ENCODE measurements at places on chromosomes 6 and 20.
A peak's percentile ranks its signal among the peaks of the same experiment; 100 is the strongest.

- DNase-seq = no peak
These were observed 81.9 kb upstream of the E2F3 start for GRCh38 chr6:20319520-20320357.

- DNase-seq = no peak
These were observed 524.5 kb downstream of the BMP2 start for GRCh38 chr20:7291946-7292345.

GRCh38 chr6:80792151-80792550 is 685.7 kb downstream of the BCKDHB start:
- DNase-seq = no peak

DNA sequence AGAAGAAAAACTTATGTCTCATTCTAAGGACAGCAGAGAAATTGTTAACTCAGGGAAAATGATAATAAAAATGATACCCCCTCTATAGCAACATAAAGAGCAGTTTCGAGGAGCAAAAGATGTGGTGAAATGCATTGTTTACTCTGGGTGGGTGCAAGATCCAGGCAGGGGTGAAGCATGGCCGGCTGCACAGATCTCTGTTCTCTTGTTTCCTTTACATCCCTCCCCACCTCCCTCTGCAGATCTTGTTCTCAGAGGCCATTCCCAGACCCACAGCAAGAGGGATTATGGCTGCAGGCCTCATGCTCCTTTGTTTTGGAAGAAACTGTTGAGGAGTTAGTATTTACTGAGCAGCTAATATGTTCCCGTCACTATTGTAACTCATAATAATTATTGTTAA is 1.8 kb downstream of the BTN3A1 start:
- no peak for DNase-seq

GRCh38 chr20:13525225-13525940 is 113.3 kb downstream of the TASP1 start:
- DNase-seq = peak; percentile 90

DNA sequence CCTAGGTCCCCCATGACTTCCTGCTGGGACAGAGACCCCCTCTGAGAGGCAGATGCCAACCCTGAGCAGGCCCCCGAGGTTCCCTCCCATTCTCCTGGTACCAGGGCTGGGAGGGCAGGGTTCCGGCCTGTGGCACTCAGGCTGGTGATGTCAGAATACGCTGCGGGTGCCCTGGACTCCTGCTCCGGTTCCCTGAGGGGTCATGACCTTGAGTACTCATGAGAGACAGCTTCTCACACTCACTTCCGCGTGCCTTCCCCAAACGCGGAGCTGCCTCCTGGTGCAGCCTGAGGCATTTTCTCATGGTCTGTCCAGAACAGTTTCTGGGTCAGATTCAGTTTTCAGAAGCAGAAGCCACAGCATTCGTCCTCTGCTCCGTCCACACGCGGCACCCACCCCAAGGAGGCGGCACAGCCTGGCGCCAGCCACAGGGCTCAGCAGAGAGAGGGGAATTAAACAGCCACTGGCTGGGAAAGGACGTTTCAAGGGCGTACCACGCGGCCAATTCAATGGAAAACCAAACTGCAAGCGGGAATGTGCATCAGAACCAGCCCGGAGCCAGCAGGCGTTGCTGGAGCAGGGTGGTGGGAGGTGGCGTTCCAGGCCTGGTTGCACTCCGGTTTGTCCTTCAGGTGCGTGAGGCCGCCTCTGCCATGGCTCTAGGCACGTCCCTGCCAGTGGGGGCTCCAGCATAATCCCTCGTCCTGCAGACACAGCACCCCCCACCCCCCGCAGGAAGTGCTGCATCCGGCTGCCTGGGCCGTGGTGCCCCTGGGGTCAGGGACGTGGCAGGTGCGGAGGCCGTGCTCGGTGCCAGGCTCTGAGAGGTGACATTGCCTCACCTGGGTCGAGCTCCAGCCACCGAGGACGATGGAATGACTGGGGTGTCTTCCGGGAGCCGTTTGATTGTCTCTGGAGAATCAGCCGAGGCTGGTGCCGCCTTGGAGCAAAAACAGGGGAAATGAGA is 58.3 kb upstream of the BHLHE23 start:
- DNase-seq = no peak

DNA sequence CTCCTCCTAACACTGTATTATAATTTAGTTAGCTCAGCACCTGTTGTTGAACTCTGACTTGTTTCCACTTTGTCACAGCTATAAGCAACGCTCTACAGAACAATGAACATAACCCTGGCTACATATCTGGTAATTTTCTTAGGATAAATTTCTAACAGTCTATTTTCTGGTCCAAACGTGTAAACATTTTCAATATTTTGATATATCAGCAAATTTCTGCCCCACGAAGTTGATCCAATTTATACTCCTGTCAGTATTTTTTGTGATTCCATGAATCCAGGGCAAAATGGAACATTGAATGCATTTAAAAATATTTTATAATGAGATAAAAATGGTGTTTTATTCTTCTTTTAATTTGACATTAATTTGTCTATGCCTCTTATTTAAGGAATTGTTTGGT is 448.5 kb upstream of the AGPAT4 start:
- DNase-seq = no peak

DNA sequence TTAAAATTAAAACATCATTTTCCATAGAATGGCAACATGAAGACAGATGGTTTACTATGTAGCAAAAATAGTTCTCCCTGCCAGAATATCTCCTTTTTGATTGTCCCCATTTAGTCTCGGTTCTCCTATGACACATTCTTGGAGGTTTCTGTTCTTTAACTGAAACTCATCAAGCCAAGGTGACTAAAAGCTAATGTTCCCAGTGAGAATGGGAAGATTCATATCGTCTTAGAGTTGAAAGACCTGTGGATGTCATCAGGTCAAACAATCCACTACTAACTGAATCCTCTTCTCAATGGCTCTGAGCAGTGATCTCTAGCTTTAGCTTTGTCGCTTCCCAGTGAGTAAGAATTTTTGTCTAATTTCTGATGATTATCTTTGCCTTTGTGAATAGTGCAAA is 1.3 kb upstream of the DOK5 start:
- DNase-seq = no peak

DNA sequence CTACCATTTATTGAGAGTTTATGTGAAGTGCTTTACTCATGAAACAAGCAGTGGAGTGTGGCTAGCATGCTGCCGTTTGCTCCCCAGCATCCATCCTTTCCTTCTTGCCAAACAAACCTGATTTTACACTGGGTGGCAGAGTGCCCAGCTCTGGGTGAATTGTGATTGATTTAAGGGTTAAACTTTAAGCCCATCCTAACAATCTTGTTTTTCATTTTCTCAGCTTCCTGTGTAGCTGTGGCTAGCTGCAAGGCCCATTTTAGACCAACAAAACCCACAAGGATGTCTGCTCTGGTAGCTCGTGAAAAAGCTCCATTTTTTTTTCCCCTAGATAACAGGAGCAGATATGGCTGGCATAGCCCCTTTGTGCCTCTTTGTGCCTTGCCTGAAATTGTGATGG is 77.7 kb upstream of the KCNG1 start:
- no peak for DNase-seq

GRCh38 chr20:6590891-6591637 is 176.4 kb upstream of the BMP2 start:
- DNase-seq = peak; percentile 90

- no peak for DNase-seq
These were observed 13.7 kb downstream of the NEDD9 start for GRCh38 chr6:11218538-11219399.

DNA sequence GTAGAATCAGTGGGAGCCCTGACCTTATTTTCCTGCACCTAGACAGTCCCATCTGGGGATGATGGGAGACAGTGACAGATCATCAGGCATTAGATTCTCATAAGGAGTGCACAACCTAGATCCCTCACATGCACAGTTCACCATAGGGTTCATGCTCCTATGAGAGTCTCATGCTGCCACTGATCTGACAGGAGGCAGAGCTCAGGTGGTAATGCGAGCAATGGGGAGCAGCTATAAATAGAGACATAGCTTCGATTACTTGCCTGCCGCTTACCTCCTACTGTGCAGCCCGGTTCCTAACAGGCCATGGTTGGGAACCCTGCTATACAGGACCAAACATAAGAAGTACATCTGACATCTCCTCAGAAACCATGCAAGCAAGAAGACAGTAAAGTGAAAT is 31.5 kb upstream of the ASF1A start:
- DNase-seq = no peak

DNA sequence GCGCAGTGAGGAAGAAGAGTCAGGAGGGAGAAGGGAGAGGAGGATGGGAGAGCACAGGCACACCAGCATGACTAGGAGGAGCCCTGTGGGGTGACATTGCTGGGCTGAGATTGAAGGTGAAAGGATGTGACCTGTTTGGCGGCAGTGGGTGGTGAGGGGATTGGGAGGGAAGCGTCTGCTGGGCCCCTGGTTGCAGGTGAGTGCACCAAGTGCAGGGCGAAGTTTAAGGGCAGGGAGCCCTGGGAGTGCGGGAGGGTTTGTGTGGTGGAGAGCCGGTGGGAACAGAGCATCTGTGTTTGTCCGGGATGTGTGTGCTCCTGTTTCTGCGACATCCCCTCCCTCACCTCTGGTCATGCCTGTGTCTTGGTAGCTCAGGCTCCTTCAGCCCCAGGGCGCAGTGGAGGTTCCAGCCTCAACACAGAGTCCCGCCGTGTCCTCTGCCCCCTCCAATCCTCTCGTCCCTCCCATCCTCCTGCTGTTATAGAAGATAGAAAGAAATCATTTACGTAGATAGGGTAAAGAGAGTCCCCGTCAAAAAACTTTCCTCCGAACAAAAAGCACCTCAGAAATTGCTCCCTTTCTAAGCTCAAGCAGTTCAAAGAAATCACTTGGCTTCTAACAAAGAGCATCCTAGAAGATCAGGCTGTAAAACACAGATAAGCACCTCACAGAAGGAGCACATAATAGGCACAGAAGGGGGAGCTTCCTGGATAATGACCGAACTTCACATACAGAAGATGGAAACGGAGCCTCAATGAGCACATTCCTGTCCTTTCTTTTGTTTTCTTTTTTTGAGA is 25.0 kb downstream of the ULBP1 start:
- no peak for DNase-seq

- DNase-seq = peak; percentile 10
These were observed 671.8 kb upstream of the MARCKS start for GRCh38 chr6:113185299-113185698.

- no peak for DNase-seq
These were observed 5.6 kb upstream of the PXMP4 start for GRCh38 chr20:33725607-33726264.

- no peak for DNase-seq
These were observed 13.7 kb upstream of the RTF2 start for GRCh38 chr20:56454754-56455153.

DNA sequence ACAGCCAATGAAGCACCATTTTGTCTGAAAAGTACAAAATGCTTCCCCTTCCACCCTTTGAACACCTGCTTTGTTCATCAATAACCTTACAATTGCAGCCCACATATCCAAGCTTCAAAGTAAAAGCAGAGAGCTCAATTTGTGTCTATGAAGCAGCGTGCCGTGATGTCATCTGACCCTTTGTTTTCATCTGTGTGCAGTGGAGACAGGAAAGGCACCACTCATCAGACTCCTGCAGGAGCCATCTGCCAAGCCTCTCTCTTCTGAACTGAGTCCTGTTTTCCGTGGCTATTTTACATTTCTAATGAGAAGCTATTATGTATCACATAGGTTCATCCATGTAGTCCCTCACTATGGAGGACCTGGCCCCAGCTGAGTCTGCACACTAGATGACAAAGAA is 7.5 kb upstream of the LY86 start:
- no peak for DNase-seq

DNA sequence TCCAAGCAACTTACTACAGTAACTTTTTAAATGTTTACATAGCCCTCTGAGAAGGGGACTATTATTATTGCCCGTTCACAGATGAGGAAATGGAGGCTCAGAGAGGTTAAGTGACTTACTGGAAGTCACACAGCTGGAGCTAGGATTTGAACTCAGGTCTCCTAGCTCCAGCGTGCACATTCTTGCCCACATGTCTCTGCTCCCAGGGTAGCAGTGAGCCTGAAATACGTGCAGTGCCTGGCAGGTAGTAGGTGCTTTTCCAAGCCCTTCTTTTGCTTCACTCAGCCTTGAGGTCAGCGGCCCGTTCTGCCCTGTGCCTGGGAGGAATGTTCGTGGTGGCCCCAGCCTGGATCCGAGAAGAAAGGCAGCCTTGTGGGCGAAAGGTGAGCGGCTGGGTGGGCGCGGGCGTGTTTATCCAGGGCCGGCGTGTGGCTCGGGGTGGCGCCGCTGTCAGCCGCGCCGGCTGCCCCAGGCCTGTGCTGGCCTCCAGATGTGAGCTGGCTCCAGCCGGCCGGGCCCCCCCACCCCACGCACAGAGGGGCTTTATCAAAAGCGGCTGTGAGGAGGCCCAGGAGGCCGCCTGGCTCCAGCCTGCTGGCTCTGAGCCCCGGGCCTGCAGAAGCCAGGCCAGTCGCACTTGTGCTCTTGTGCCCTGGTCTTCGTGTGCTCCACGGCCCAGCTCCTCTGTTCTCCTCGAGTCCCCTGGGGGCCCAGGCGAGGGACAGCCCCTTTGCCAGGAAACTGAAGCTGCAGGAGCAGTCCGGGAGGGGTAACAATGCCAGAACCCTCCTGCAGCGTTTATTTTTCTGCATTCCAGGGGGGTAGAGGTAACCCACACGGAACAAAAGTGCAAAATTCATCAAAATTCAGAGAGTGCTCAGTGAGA is 58.1 kb downstream of the UBE2V1 start:
- peak; percentile 78 for DNase-seq

Measured in GM23248 (cell line).